ENCODE measurements at places on chromosomes 11 and 22.
A peak's percentile ranks its signal among the peaks of the same experiment; 100 is the strongest.

DNA sequence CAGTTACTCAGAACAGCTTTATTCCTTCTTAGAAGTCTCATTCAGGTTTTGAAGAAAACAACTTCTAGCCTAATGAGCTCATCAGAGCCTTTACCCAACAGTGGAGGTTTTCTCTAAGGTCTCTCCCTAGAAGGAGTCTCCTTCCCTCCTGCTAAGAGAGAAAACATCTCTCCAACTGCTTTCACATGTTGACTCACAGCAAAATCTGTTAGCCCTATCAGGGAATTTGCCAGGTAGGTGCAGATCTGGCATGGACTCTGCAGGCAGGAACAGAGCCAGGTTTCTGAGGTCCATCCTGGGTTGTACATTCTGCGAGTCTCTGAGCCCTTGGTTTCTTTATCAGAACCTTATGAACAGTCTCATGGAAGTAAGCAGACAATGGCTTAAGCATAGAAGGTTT lies 214.4 kb downstream of the HIPK3 start:
- DNase-seq = no peak

DNA sequence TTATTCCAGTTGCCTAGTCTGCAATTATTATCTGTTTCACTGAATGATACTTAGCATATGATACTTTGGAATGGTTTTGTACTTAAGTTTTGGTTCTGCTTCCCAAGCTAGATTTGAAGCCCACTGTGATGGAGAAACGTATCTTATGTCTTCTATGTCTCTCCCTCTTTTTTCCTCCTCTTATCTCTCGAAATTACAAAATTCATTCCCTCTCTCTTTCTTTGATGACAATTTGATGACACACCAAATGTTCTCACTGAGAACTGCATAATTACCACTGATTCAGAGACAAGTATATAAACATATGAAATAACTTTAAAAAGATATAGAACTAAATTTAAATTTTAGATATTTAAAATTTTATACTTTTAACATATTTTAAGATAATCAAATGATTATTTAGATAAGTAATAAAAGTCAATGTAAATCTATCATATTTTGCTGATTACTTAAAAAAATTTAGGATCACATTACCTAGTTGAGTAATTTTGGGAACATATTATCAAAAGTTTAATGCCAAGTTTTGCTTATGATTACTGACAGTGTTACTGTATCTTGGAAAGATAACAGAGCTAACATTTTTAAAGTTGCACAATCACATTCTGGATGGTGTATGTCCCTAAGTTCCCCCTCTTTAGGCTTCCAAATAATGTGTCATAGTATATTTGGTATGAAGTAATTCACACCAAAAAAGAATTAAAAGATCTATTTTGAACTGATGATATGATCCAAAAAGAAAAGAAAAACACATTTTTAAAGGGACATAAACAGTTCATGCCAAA lies 255.3 kb downstream of the SBF2 start:
- DNase-seq = no peak

- DNase-seq = peak; percentile 61
Observed at GRCh38 chr11:57792060-57792541, 30.5 kb downstream of the CTNND1 start.

- no peak for DNase-seq
Observed at GRCh38 chr11:4677948-4678347, 19.7 kb downstream of the OR51E2 start.

DNA sequence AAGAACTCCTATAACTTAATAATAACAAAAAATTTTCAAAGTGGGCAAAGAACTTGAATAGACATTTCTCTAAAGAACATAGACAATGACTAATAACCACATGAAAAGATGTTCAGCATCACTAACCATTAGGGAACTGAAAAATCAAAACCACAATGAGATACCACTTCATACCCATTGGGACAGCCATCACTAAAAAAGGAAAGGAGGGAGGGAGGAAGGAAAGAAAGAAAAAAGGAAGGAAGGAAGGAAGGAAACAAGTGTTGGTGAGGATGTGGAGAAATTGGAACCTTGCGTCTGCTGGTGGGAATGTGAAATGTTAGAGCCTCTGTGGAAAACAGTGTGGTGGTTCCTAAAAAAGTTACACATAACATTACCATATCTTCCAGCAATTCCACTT lies 55.8 kb downstream of the MS4A13 start:
- DNase-seq = no peak

DNA sequence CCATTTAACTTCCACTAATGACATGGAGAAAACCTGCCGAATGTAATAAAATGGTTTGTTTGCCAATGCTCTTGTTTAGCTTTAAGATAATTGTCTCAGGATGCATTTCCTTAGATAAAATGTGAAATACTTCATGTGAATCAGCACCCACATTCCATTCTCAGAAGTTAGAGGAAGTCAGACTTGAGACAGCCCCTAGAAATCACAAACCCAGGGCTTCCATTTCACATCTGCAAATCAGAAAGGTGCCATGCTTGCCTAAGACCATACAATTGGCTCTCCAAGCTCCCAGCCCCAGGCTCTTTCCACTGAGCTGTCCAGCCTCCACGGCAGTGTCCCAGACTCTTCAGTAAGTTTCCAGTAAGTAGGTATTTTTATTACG lies 35.6 kb upstream of the ADORA2A start:
- DNase-seq = no peak

DNA sequence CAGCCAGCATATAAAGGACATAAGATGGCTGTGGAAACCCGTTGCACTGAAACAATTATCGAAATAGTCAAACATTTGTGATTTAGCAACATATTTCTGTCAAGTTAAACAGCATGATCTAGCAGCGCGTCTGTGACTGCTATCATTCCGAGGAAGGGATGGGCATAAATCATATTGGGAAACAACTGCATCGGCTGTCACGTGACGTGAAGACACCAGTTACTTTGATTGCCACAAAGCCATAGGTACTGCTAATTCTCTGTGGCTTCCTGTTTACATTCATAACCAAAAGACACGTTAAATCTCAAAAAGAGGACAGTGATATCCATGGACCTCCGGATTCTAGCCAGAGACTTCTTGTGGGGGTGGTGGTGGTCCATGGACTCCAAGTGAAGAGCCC lies 87.8 kb downstream of the CACNA1I start:
- no peak for DNase-seq

GRCh38 chr11:116199182-116199581 lies 573.6 kb downstream of the BUD13 start:
- DNase-seq = no peak

DNA sequence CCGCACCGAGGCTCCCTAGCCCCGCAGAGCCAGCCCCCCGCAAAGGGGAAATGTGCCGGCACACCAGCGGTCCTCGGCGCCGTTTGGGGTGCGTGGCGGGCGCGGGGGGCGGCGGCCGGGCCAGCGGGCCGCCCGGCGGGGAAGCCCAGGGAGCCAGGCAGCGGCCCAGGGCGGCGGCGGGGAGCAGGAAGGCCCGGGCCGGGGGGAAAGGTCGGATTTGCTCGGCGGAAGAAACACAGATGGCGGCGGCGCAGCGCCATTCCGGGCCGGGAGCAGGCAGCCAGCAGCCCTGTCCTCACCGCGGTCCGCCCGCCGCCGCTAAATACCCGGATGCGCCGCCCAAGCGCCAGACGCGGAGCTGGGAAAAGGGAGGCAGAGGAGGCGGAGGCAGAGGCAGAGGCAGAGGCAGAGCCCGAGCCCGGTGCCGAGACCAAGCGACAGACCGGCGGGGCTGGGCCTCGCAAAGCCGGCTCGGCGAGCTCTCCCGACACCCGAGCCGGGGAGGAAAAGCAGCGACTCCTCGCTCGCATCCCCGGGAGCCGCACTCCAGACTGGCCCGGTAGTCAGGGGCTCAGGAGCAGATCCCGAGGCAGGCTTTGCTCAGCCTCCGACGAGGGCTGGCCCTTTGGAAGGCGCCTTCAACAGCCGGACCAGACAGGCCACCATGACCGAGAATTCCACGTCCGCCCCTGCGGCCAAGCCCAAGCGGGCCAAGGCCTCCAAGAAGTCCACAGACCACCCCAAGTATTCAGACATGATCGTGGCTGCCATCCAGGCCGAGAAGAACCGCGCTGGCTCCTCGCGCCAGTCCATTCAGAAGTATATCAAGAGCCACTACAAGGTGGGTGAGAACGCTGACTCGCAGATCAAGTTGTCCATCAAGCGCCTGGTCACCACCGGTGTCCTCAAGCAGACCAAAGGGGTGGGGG lies 2.6 kb upstream of the GCAT start:
- peak; percentile 38 for DNase-seq

GRCh38 chr11:9533736-9534473 lies 39.6 kb upstream of the WEE1 start:
- DNase-seq = no peak

Measured in stimulated activated CD8-positive, alpha-beta memory T cell treated with anti-CD3 and anti-CD28 coated beads, Interleukin-7, amount 100 ng/mL, for 24 hours (primary cell).